ENCODE measurements at places on chromosomes 1 and 21.

- no peak for DNase-seq
Measured at GRCh38 chr1:21139601-21140000, 37.1 kb downstream of the EIF4G3 start.

DNA sequence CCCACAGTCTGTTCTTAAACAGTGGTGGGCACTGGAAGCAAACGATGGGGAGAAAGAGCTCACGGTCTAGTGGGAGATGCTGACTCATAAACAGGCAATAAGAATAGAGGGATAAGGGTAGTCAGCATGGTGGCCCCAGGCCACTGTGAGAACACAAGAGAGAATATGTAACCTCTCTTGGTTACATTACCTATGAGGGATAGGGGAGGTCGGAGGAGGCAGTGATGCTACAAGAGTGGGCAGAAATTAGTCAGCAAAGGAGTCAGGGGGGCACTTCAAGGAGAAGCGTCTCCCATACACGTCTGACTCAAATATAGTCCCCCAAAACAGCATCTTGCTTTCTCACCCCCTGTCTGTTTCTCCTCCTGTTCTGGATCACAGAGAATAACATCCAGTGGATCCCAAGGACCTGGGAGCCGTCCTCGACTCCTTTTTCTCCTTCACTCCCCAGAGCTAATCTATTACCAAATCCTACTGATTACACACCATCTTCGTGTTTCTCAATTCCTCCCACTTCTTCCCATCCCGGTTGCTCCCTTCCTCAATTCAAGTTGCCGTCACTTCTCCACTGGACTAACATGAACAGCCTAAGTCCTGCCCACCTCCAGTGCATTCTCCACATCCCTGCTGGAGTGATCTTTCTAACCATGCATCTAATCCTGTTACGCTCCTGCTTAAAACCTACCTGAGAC lies 2.1 kb downstream of the SLAMF8 start:
- DNase-seq: no peak

- no peak for DNase-seq
Measured at GRCh38 chr21:22352088-22352487, 1353.9 kb downstream of the NCAM2 start.

GRCh38 chr1:83978056-83978455 lies 20.9 kb downstream of the TTLL7 start:
- DNase-seq: no peak

GRCh38 chr21:27024301-27024700 lies 57.4 kb upstream of the ADAMTS5 start:
- no peak for DNase-seq

DNA sequence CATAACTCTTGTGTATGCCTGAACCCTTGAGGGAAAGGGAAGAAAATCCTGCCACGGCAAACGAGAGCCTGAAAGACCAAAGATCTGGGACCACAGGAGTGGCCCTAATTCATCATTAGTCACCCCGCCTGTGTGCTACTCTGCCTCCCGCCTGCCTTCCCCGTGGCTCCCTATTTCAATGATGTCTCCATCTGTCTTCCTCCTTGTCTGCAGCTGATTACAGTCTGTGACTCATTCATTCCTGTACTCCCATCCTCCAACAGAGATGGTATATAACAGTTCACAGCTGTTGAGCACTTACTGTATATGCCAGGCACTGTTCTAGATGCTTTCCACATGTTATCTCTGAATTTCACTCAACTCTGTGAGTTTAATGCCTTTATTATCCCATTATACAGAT lies 96.6 kb downstream of the SEC16B start:
- no peak for DNase-seq

GRCh38 chr1:11882814-11883538 lies 24.2 kb upstream of the NPPB start:
- no peak for DNase-seq

GRCh38 chr1:40036574-40036973 lies 4.0 kb upstream of the CAP1 start:
- no peak for DNase-seq

- no peak for DNase-seq
Measured at GRCh38 chr1:116325922-116326321, 47.1 kb upstream of the ATP1A1 start.

DNA sequence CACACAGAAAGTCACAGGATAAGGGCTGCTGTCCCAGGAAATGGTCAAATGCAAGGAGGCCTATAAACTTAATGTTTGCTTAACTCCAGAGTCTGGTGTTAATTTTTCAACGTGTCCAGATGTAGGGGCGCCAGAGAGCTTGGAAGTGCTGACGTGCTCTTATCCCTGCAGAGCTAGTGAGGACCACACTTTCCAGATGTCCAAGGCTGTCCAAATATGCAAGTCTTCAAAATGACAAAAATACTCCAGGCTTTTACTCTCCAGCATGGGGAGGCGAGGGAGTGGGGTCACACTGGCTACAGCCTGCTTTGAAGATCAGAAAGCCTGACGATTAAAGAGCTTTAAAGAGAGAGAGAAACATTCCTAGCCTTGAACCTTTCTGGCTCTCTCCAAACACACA lies 57.6 kb downstream of the ABCA4 start:
- DNase-seq: no peak

DNA sequence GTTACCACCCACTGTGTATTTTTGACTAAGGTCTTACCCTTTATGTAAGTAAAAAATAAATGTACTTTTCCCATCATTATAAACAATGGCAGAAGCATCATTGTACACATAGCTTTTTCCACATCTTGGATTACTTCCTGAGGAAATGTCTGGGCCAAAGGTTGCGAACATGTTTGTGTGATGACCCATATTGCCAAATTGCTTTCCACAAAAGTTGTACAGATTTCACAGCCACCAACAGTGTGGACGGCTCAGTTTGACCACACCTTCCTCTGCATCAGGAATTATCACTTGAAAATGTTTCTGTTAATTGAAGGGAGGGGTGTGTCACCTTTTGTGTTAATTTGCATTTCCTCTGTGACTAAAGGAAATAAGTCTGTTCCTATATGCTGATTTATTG lies 25.7 kb downstream of the AKNAD1 start:
- no peak for DNase-seq

DNA sequence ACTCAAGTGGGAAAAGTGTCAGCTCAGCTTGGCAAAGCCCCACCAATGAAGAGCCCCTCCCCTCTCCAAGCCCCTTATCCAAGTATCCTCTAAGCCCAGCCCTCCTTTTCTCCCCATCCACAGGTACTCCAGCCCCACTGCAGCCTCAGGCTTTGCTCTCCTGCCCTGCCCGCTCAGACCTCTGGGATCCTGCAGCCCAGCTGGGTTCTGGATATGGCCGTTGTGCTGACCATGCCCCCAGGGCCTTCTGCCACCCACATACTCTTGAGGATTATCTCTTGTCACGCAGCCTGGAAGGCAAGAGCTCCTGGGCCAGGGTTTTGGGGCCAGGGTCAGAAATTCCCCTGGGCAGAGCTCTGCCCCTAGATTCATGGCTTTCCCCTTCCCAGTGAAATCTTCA lies 4.7 kb downstream of the SHISA4 start:
- no peak for DNase-seq

- no peak for DNase-seq
Measured at GRCh38 chr1:33460144-33460543, 12.3 kb upstream of the ZSCAN20 start.

- no peak for DNase-seq
Measured at GRCh38 chr1:5571438-5571837, 420.8 kb downstream of the NPHP4 start.

DNA sequence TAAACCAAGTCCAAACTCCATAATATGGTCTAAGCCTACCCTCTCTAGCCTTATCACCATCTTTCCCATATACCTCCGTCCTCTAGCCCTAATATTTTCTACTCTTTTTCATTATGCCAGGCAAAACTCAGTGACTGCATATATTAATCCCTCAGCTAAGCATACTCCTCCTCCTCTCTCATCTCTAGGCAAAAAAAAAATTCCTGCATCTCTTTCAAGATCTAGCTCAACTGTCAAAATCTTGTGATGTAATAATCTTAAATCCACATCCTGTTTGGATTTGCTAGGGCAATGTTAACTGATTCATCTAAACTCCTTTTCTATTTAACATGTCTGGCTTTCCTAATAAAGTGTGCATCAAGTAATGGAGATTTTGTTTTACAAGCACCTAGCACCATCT lies 20.4 kb downstream of the PRPF38A start:
- DNase-seq: no peak

GRCh38 chr1:228309326-228310067 lies 97.1 kb downstream of the TRIM11 start:
- no peak for DNase-seq

- DNase-seq: no peak
Measured at GRCh38 chr21:14086553-14086952, 124.2 kb downstream of the LIPI start.

DNA sequence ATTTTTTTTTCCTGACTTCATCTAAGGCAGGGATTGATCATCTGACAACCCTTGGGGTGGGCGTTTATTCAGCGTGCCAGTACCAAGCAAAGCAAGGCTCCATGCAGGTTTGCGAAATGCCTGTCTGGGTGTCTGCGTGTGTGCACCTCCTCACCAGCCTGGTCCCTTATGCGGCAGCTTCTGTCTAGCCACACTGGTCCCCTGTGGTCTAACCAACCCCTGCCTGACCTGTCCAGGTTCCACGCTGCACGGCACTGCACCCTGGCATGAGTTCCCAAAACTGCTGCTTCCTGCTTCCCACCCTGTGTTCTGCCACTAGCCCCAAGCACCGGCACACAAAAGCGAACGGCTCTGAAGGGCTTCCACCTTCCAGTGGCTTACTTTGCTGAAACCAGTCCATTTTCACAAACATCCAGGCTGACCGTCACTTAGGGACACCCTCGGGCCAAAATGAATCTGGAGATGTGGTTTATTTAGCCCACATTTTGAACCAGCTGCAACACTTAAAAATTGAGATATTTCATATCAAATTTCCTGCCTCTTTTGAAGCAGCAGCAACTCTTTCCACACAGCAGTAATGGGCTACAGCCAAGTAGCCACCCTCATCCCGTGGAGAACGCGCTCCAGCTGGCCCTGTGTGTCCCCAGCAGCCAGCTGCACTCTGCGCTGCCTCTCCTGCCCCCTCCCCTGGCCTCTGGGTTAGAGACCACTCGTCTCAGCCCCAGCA lies 55.7 kb downstream of the HLCS start:
- no peak for DNase-seq

GRCh38 chr21:39021478-39021832 lies 161.8 kb downstream of the PSMG1 start:
- DNase-seq: no peak

DNA sequence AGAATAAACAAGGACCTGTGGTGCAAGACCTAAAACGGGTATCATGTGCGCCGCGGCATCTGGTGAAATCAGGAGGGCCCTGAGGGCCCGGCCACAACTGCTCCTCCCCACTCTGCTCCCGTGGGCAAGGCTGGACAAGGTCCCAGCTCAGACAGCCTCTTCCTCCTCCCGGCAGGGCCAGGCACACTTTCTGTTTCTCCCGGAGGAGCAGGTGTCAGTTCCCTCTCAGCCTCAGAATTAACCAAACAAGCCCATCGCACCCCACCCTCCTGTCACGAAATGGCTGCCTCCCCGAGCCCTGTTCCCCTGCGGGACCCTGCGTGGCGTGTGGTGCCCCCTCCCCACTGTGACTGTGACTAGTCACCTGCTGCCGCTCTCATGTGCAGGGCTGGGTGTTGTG lies 15.2 kb downstream of the PTTG1IP start:
- no peak for DNase-seq

DNA sequence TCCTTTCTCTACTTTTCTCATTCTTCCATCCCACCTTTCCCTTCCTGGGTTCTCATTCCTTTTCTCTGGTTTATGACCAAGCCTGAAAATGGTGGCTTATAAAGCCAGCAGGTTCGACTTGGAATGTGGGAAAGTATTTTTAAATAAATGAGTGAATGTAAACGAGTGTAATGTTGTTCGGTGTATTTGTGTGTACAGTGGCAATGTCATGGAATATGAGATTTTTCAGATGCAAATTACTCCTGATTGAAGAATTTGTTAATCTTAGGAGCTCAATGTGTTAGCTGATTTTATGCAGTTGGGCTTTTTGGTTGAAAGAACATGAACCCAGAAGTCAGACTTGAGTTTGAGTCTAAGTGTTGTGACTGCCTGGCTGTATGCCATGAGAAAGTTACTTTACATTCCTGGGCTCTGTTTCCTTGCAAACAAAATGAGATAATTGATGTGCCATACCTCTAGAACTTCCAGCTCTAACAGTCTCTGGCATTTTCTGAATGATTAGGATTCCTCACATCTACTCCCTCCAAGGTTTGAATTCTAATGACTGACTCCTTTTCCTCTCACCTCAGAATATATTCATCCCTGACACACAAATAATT lies 6.6 kb downstream of the SGIP1 start:
- DNase-seq: no peak

- peak; percentile 30 for DNase-seq
Measured at GRCh38 chr1:67441183-67441582, 11.0 kb upstream of the SERBP1 start.

GRCh38 chr1:201026836-201027235 lies 3.3 kb upstream of the KIF21B start:
- DNase-seq: no peak

GRCh38 chr1:180751921-180752320 lies 120.1 kb downstream of the XPR1 start:
- DNase-seq: no peak

GRCh38 chr1:110601332-110601731 lies 4.8 kb downstream of the KCNA2 start:
- no peak for DNase-seq

- DNase-seq: no peak
Measured at GRCh38 chr21:43899307-43900077, 34.5 kb downstream of the AGPAT3 start.

DNA sequence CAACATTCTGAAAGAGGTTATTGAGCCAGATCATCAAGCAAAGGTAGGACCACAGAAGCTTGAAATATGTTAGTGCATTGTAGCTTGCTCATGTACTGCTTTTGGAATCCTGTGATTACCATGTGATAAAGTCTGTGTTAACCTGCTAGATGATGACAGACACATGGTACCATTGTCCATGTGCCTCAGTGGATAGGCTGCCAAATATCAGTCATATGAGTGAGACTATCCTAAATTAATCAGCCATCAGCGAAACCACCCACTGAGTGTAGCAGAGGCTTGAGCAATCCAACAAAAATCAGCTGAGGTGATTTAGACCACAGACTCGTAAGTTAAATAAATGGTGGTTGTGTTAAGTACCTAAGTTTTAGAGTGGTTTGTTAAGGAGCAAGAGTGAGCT lies 32.7 kb upstream of the CRB1 start:
- DNase-seq: no peak

DNA sequence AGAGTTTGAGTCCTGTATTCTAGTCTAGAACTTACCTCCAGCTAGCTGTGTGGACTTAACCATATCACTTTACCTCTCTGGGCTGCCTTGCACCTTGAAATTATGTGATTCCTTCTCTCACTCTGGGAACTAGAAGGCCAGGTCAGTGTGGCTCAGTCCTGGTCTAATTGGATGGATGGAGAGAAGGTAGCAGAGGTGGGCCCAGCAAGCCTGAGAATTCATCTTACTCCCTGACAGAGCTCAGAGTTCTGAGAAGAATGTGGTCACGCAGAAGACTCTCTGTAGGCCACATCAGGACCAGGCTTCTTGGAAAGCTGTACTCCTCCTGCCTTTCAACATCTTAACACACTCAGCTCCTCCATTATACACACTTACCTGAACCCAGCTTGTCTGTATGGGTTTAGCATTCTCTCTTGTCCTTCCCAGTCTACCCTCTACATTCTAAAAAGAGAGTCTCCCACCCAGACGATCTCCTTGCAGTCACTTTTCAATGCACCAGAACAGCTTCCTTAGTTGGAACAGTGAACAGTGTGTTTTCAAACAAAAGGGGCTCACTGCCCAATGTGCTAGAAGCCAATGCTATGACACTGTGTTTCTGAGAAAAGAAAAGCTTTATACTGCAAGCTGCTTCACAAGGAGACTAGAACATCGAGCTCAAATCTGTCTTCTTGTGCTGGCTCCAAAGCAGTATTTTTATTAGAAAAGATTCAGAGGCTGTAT lies 60.5 kb downstream of the CAPN9 start:
- DNase-seq: no peak

Measured in stimulated activated CD4-positive, alpha-beta T cell treated with anti-CD3 and anti-CD28 coated beads, Interleukin-1b, Interleukin-23, amount 100 ng/mL, for 24 hours (primary cell).